ENCODE measurements at places on chromosomes 3 and 15.

GRCh38 chr3:17938313-17938712 lies 195.9 kb upstream of the TBC1D5 start:
- DNase-seq: no peak

- DNase-seq: no peak
These were observed 33.9 kb downstream of the HDAC11 start for GRCh38 chr3:13513913-13514517.

- DNase-seq: no peak
These were observed 45.0 kb upstream of the GK5 start for GRCh38 chr3:142270407-142270806.

DNA sequence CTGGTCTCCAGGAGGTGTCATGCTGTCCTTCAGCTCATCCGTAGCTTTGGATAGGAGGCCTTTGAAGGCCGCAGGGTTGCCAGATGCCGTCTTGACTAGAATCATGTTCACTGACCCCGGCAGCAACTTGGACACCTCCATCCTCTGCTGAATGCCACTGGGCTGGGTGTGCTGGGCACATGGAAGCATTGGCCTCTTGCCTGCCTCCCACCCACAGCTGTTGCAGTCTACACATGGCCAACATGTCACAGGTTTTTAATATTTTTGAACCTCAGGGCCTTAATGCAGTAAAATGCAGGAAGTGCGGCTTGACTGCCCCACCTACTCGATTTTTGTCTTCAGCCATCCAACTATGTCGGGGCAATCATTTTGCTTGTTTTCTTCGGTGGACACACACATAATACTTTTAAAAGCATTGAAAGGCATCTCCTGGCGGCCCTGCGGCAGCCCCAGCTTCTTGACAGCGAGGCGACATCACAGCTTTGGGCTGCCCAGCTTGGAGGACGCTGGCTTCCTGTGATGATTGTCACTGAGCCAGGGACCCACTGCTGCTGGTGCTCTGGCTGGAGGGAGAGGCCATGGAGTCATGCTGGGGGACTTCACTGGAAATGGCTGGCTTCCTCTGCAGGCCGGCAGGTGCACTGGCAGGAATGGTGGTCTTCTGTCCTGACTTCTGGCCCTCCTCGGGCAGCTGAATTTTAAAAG lies 31.6 kb upstream of the ACAD9 start:
- no peak for DNase-seq

- DNase-seq: no peak
These were observed 11.1 kb downstream of the LRTM1 start for GRCh38 chr3:54916732-54917131.

DNA sequence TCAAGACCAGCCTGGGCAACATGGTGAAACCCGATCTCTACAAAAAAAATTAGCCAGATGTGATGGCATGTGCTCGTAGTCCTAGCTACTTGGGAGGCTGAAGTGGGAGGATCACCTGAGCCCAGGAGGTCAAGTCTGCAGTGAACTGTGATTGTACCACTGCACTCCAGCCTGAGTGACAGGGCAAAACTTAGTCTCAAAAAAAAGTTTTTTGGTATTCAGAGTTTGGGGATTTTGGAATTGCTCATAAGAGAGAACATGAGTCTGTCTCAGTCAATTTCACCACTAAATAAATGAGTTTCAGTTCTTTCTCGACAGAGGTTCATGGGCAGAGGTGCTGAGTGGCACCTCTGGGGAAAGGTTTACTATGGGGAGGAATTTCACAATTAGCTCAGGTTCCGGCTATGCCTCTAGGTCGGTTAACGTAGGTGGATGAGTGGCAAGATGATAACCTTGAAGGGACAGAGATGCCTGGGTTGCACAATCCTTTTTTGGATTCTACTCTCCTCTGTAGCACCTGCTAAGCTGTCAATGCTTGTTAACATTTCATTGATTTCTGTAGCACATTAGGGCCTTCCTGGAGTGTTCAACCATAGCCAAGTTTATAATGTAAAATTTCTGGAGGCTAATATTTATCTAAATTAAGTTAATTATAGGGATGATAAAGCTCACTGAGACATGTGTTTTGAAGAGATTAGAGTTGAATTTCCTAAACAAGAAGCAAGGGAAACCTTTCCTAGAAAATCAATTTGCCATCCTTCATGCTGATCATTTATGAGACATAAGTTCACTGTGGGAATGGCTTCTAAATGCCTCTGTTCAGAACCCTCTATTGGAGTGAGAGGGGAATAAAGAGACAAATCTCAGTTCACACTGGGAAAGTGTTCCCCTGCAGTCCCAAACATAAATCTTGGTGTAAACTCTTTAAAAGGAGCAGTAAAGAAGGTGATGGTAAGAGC lies 37.4 kb upstream of the DCP1A start:
- no peak for DNase-seq

- DNase-seq: no peak
These were observed 16.5 kb upstream of the CRABP1 start for GRCh38 chr15:78323693-78324092.

- DNase-seq: no peak
These were observed 32.3 kb downstream of the PAQR9 start for GRCh38 chr3:142931222-142931621.

DNA sequence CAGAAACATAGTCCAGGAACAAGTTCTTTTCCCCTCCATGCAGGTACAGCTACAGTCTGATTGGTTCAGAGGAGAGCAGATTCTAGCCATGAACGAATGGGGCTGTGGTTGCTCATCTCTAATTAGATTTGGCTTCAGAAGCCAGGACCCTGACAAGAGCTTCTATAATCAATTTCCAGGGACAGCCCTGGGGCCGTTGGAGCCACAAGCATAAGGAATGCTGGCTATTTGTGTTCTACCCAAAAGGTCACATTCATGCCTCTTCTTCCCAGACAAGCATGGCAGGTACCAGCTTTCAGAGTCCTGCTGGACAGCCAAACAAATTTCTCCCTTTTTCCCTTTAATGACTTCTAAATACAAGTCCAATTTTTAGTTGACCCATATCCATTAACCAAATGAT lies 215.5 kb upstream of the LRTM1 start:
- DNase-seq: no peak

- no peak for DNase-seq
These were observed 16.1 kb upstream of the TMEM115 start for GRCh38 chr3:50375258-50375931.

DNA sequence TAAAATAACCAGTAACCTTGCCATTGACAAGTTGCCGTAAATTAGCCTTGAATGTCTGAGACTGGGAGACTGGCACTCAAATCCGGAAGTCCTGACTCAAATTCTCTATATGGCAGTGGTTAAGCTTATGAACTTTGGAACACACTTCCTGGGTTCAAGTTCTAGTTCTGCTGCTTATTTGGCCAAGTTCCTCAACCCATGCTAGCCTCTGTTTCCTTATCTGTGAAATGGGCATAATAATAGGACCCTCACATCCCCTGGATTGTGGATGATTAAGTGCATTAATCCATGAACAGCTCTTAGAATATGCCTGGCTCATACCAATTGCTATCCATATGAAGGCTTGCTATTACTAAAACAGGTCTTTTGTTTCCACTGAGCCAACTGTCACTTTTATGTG lies 311.5 kb downstream of the EDEM1 start:
- DNase-seq: no peak

DNA sequence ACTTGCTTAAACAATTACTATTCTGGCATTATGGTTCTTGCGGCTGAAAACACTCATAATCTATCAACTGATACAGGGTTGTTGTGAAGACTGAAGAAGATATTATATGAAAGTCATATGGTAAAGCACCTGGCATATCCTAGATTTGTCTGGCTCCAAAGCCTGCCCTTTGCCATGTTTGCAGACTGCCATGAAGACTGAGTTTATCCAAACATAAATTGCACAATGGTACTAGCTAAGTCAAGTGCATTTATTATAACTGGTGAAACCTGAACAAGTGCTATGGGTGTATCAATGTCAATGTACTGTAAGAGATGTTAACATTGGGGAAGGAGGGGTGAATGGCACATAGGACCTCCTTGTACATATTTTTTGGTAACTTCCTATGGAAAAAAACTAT lies 87.4 kb upstream of the MEX3B start:
- no peak for DNase-seq

DNA sequence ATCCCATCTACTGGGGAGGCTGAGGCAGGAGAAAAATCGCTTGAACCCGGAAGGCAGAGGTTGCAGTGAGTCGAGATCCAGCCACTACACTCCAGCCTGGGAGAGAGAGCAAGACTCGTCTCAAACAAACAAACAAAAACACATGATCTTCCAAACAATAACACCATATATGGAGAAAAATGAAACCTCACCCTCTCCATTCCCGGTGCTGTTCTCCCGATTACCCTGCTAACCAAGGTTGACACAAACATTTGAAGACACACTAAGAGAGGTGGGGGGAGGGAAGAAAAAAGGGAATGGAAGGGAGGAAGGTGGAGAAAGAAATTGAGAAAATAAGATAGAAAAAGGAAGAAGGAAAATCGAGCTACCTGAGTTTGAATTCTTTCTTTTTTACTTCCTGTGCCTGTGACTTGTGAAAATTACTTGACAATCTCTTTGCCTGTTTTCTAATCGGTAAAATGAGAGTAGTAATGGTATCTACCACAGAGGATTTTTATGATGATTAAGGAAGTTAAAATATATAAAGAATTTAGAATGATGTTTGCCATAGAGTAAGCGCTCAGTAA lies 1.1 kb upstream of the PLSCR2 start:
- DNase-seq: no peak

- no peak for DNase-seq
These were observed 122.4 kb downstream of the RAP2B start for GRCh38 chr3:153284282-153284938.

GRCh38 chr3:194296454-194297263 lies 54.5 kb downstream of the CPN2 start:
- DNase-seq: no peak

DNA sequence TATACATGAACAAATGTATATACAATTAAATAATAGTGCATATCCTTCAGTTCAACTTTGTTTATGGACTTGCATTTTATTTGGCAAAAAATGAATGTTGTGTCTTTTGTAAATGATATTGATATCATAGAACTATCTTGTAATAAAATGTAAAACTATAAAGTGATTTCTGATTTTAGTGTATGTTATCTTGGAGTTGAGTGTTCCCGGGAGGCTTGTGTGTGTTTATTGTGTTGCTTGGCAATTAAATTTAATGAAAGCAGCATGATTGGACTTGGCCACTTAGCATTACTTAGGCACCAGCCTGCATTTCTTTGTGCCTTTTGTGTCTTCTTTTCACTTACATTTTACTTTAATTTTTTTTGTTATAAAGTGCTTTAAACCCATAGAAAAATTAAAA lies 10.6 kb downstream of the ARHGEF26 start:
- no peak for DNase-seq

GRCh38 chr15:28974142-28974541 lies 88.4 kb downstream of the APBA2 start:
- no peak for DNase-seq

DNA sequence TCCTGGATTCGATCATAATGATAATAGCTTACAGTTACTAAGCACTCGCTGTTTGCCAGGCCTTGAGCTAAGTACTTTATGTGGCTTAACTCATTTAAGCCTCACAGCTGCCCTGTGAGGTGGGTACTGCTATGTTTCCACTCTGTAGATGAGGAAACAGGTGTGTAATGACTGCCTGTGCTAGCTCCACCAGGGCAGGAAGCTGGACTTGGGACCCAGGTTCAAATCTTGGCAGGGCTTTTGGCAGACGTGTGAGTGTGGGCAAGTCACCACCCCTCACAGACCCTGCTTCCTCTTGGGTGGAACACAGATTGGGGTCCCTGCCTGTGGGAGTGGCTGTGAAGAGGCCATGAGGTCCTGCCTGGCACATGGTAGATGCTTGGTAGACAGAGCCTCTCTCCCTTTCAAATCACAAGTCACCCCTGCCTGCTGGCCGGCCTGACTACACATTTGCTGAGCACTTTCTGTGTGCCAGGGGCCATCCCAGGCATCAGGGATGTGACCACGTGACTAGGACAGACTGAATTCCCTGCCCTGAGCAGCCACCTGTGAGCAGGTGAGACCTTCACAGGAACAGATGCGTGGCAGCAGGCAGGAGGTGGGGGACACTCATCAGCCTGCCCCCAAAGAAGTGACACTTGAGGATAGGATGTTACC lies 3.7 kb downstream of the EFCC1 start:
- no peak for DNase-seq

DNA sequence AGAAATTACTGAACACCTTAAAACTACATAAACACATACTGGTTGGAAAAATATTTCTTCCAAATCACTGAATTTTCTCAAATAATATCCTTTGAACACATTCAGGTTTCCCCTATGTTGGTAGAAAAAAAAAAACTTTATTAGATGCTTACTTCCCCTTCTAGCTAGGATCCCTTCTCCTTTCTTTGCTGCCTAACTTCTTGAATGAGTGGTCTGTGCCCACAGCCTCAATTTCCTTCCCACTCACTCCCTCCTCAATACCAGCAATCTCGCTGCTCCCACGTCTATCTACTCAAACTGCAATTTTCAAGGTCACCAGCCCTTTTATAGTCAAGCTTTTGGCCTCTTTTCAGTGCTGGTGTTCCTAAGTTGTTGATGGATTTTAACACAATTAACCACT lies 8.3 kb downstream of the CD200R1 start:
- no peak for DNase-seq

DNA sequence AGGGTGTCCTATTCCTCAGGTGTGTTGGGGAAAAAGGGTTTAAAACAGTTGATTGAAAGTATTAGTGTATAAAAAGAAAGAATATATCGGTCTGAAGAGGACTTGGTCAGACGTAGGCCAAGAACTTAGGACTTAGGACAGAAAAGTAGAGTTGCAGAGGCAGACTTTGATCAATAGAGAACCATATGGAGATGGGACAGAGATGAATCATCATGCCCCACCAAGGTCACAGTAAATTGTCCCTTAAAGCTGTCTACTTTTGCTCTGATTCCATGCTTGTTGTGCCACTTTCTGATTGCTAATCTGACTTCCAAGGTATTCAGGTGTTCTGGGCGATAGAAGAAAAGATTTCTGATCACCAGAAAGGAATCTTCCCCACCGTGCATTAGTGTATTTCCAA lies 52.9 kb upstream of the ZDHHC23 start:
- no peak for DNase-seq

DNA sequence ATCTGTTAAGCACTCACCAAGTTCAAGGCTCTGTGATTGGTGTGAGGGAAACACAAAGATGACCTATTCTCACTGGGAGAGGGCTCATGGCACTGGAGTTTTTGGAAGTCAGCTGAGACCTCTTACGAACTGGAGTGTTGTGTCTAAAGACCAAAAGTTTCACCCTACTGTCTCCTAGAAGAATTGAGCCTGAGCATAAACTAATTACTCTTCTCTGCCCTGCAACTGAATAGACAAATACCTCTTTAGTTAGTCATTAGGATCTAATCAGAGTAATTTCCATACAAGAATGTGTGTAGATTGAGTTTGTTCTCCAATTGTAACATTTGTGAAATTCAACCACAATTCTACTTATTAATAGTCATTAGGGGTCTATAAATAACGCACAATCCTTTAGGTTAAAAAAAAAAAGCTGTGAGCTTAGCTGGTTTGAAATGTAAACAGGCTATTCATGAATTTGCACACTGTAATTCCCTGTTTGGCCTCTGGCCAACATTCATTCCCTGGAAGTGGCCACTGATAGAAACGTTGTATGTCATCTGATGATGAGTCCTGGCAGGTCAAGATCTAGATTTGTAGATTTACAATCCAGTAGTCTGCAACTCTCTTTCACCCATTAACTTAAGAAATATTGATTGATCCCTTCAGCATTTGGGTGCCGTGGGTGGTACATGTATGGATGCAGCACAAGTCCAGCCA lies 76.8 kb upstream of the SOX14 start:
- DNase-seq: no peak

Data from T-helper 1 cell (primary cell).